ENCODE measurements at places on chromosomes 6 and 20. TPM values are rescaled to one million over a fixed set of nuclear protein-coding genes. Genes with fewer than 3 reads are reported as not detected.
A peak's percentile ranks its signal among the peaks of the same experiment; 100 is the strongest.

EFCAB8 gene
- 0.25 TPM for polyA plus RNA-seq

CALHM5 gene
- 0.91 TPM for polyA plus RNA-seq

PMEPA1 gene
- polyA plus RNA-seq, result 18.9 TPM

TREM1 gene
- 0.06 TPM for polyA plus RNA-seq

HAO1 gene
- polyA plus RNA-seq, result not detected

DNA sequence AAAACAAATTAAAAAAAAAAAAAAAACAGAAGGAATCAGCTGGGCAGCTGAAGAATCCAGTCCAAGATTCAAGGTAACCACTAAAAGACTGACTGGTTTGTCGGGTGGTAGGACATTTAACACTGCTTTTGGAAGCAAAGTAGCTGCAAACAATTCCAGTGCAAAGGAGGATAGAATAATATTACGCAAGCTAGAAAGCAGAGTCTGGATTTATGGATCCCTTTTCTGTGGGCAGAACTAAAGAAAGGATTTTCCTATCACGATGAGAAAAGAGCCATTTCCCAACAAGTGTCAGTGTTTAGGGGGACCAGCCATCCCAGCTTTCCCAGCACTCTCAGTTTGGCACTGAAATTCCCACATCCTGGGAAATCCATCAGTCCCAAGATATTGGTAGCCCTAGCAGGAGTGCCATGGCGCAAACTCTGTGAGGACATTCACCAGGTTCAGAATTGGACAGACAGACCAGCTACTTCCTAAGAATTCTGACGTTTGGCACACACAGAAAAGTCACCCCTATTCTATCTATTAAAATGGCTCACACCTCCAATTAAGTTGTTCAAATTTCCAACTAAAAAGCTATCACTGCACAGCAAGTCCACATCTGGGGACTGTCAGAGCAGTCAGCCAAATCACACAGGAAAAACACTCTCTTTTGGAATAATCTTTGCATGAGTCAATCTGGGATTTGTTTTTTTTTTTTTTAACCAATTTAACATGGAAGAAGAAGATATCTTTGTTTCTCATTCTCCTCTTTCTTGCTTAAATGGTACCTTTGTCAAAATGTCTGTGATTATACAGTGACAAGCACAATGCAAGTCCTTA, 356.8 kb upstream of the ARID1B start:
- H3K36me3 ChIP-seq, result no peaks in the 10 kb centered on the region
- H3K27ac ChIP-seq, result no peak overlapping the region
- no peak for DNase-seq
- H3K4me1 ChIP-seq, result no peaks in the 10 kb centered on the region

DNA sequence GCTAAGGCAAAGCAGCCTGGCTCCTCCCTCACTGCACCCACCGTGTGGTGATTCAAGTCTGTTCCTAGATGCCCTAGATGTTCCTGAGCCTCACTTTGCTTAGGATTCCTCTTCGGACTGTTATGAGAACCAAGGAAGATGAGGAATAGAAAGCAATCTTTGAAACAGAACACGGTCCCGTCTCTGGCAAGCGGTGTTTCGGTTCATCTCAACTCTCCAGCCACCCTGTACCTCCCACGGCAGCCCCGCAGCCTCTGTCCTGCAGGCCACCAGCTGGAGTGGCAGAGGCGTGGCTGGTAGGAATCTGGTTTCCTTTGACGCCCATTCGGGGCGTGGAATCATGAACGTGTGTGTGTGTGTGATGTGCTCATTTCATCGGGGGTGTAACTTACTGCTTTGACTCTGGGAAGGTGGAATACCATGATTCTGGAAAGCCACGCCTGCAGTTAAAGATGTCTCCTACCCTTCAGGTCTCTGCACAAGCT, 21.3 kb downstream of the PDE10A start:
- H3K27ac ChIP-seq, result no peak overlapping the region
- no peak for DNase-seq
- H3K4me1 ChIP-seq, result no peaks in the 10 kb centered on the region
- H3K27me3 ChIP-seq, result no peaks in the 10 kb centered on the region

DNA sequence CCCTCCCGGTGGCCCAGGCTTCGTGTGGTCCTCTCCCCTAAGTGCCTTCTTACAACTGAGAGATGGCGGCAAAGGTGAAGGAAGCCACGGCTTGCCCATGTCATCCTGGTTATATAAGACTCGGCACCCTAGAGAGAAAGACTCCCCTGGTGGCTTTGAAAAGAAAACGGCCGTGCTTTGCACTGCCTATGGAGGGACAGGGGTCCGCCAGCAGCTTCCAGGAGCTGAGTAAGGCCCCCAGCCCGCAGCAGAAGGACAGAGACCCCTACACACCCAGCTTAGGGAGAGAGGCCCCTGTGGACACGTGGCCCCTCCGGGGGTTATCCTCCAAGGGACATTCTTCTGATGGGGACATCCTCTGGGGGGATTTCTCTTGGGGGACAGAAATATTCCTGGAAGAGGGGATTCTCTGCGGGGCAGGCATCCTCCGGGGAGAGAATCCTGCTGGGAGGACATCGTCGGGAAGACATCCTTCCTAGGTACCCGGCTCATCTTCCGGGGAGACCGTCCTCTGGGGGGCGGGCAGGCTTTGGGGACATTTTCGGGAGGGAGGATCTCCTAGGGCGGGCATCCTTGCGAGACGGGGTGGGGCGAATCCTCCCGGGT, 511 bp upstream of the OGFR start:
- peaks cover 52% of the 10 kb centered on the region for H3K36me3 ChIP-seq
- no peaks in the 10 kb centered on the region for H3K27me3 ChIP-seq
- H3K27ac ChIP-seq, result peak overlapping the region; percentile 31
- peak overlapping the region; percentile 10 for H3K4me3 ChIP-seq
- H3K4me1 ChIP-seq, result peaks cover 15% of the 10 kb centered on the region
- DNase-seq, result no peak

- H3K4me3 ChIP-seq, result no peak overlapping the region
- no peak overlapping the region for H3K27ac ChIP-seq
- DNase-seq, result no peak
- no peaks in the 10 kb centered on the region for H3K36me3 ChIP-seq
- no peaks in the 10 kb centered on the region for H3K4me1 ChIP-seq
- peaks cover 25% of the 10 kb centered on the region for H3K27me3 ChIP-seq
These were observed 117.5 kb downstream of the GPX5 start for GRCh38 chr6:28643017-28643740.

GRCh38 chr6:5671601-5672559, 334.8 kb downstream of the NRN1 start:
- no peak overlapping the region for H3K27ac ChIP-seq
- H3K4me1 ChIP-seq, result no peaks in the 10 kb centered on the region
- H3K36me3 ChIP-seq, result no peaks in the 10 kb centered on the region
- no peak for DNase-seq
- no peaks in the 10 kb centered on the region for H3K27me3 ChIP-seq
- H3K4me3 ChIP-seq, result no peak overlapping the region

DNA sequence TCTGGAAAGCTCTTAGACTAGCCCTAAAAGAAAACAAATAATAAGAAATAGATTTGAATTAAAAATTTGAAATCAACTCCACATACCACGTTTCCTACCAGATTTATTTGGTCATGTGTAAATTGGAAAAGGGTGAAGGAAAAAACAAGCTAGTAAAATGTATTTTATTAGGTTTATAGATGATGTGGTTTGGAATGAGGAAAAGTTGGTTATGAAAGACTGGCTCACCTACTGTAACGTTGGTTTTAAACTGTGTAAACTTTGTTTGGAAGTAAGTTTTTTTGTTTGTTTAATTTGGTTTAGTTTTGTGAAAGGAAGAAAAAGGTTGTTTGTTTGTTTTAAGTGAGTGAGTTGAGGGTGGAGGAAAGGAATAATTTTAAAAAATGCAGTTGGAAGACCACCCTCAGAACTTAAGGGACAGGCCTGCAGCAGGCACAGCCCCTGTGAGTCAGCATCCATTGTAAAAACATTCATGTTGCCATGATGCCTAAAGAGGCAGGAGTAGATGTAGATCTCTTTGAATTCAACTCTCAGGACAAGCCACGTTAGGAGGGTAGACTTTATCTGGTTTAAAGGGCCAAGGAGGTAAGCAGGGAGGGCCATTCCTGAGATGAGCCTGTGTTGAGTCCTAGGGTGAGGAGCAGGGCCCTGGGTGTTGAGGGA, 93.7 kb upstream of the SCGN start:
- no peaks in the 10 kb centered on the region for H3K27me3 ChIP-seq
- no peak overlapping the region for H3K27ac ChIP-seq
- DNase-seq, result no peak
- no peaks in the 10 kb centered on the region for H3K36me3 ChIP-seq

DNA sequence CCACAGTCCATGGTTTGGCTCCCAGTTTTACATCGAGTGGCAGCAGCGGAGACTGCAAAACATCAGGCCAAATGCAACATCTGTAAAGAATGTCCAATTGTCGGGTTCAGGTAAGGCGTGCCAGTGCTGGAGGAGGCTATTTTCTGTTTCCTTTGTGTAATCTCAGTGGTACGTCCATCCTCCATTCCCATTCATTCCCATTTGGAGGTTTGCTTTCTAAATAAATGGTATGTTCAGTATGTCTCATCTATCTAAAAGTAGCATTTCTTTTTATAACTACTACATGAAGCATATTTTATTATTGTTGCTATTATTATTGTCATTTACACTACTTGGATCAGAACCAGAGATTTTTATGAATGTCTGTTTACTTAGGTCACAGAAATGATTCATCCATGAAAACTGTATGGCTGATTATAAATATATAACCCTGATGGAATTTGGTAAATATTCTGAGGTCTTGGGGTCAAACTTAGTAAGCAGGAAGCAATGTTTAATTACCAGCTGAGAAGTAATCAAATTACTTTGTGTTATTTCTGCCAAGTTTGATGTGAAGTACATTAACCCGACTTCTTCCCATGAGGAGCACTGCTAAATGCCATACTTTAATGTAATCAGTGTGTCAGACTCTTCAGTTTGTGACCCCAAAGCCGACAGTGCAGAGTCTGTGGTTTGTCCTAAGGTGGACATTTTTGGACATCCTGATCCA, 512.9 kb downstream of the UTRN start:
- H3K4me1 ChIP-seq, result no peaks in the 10 kb centered on the region
- H3K27ac ChIP-seq, result no peak overlapping the region
- DNase-seq, result no peak
- H3K4me3 ChIP-seq, result no peak overlapping the region
- no peaks in the 10 kb centered on the region for H3K27me3 ChIP-seq

Measured in large intestine (tissue), 12 donors.